Stimulated activated CD4-positive, alpha-beta T cell treated with anti-CD3 and anti-CD28 coated beads, Interleukin-15, amount 100 ng/mL, for 48 hours (primary cell): ENCODE measurements at places on chromosomes 7 and 10.
A peak's percentile ranks its signal among the peaks of the same experiment; 100 is the strongest.

DNA sequence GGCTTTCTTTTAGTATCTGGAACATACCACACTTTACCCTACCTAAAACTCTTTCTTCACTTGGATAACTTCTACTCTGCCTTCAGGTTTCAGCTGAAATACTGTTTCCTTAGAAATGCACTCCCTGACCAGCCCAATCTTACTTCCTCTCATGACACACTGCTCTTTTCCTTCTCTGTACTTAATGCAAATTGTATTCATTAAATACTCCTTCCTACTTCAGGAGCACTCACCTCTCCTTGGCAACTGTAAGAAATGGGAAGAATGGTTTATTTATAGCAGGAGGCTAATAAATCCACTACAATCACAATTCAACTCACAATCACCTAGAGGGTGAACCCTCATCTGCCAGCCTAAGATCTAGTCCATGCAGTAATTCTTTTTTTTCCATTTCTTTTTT, 15.2 kb downstream of the ZCWPW1 start:
- DNase-seq, result no peak

DNA sequence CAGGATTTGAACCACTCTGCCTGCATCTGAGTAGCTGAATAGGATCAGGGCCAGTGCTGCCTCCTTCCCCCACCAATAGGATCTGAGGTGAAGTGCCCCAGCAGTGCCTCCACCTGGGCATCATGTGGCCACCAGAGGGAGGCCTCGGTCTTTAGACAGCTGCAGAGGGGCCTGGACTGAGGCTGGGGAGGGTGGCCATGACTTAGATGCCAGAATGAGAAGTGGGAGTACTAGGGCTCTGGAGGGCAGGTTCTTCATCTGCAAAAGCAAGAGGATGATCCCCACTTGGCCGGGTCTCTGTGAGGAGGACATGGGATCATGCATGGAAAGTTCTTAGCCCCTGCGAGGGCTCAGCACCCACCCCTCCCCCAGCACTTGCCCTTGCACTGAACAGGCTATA, 56.9 kb downstream of the NEUROG3 start:
- DNase-seq, result peak; percentile 23

GRCh38 chr10:17708821-17709220, 43.2 kb upstream of the TMEM236 start:
- DNase-seq, result no peak

- DNase-seq, result no peak
Measured at GRCh38 chr7:98985406-98985805, 107.1 kb downstream of the TRRAP start.
